ENCODE measurements at places on chromosomes 3 and 15.

DNA sequence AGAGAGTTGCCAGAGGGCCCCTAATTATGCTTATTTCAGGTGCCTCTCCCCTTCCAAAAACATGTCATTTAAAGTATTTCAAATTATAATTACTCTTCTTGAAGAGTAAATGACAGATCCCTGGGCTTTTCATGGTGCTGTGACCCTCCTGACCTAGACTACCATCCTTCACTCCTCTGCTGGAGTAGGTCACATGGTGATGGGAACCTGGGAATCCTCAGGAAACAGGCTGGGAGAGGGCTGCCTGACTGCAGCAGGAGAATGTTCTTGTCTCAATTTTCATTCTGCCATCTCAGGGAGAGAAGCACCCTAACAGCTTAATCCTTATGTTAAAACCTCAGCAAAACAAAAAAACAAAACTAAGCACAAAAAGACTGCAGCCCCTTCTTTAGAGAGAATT lies 24.6 kb downstream of the PGBD4 start:
- no peak for DNase-seq

GRCh38 chr3:100737334-100737733 lies 28.0 kb downstream of the TFG start:
- DNase-seq = no peak

DNA sequence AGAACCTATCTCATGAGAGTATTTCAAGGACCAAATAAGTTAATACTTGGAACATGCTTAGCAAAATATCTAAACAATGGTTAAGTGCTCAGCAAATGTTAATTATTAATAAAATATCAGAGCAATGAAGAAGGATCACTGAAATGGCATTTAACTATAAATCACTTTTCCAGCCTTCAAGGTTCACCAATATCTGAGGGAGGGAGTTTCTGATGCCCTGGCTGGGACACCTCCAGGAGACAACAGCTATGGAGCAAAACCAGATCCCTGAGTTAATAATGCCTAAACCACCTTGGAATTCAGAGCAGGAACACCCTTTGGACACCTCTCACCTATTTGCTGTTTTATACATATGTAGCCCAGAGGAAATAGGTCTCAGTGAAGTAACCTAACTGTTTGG lies 6.4 kb upstream of the FAM174B start:
- no peak for DNase-seq

DNA sequence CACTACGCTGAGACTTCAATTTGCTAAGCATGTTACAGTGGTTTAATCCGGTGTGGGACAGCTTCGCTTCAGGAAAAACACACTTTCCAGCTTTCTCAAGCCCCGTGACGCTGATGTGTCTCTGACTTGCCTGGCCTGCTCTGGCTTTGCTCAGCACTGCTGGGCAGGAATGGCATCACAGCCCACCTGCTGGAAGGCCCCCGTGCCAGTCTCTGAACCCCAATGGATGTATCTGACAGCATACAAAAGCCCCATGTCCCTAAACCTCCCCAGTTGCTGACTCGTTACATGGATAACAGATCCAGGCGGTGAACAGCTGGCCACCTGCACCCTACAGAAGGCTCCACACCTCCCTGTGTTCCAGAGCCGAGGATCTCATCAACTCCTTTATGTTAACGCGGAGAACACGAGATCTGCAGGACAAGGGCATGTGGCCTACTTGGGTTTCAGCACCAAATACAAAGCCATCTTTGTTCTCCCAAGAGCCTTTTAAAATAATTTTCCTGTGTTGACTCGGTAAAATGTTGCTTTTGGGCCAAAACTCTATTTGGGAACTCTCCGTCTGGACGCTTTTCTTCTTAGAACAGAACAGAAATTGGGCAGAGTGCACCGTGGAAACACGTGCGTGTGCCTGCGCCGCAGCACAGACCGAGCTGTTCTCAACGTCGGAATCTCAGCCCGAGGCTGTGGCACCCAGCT lies 61.4 kb downstream of the ATP10A start:
- no peak for DNase-seq
